ENCODE measurements at places on chromosomes 3 and 15.

DNA sequence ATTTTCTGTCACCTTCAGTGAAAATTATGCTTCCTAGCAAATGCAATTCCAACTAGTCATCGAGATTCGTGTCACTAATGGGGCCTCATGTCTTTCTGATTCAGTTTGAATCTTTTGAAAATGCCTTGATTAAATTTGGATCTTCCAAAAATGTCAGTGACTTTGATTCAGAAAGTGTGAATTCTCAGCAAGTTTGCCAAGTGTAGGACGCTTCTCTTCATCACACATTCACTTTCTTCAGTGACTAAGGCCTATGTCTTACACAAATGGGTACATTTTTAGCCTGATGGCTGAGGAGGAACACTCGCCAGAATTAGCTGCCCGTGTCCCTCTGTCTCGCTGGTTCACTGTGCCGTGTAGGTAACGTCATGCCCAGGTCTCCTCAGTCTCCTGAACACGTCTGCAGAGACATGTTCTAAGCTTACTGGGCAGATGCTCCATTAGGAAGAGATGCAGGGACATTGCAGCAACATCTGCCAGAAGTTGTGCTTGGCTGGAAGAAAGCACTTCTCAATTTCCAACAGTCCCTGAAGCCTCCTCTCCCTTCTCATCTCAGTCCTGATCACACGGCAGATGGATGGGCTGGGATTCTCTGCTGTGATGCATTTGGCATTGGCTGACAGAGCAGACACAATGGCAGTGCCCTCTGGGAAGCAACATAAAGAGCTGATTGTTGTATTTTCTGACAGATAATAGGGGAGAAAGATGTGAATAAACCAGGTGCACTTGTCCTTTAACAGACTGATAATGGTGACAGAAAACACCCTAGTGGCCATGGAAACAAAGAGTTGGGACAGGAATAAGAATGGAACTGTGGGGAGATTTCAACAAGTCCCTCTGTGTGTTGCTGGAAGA, 29.1 kb upstream of the LYZL4 start:
- no peak for DNase-seq

DNA sequence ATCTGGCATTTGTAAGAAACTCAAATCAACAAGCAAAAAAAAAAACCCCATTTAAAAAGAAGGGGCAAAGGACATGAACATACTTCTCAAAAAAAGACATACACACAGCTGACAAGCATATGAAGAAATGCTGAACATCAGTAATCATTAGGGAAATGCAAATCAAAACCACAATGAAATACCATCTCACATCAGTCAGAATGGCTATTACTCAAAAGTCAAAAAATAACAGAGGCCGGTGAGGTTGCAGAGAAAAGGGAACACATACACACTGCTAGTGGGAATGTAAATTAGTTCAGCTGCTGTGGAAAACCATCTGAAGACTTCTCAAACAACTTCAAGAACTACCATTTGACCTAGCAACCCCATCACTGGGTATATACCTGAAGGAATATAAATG, 199.4 kb upstream of the THBS1 start:
- no peak for DNase-seq

DNA sequence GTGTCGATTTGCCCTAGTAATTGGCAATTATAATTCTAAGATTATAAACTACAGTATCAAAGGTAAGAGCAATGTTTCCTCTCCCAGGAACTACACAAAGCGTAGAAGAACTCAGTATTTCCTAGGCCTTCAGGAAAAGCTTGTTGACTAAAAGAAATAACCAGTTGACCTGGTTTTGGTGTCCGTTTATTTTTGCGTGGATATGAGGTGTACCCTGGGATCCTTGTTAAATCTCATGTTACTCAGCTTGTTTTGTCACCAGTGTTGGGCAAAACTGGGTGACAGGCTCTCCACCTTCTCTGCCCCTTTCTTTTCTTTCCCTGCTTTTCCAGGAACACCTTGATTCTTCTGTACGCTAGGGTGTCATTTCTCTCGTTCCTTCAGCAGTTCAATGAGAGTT, 97.2 kb downstream of the CACNA1D start:
- DNase-seq, result no peak

GRCh38 chr15:73367624-73368300, 996 bp downstream of the HCN4 start:
- DNase-seq, result no peak

DNA sequence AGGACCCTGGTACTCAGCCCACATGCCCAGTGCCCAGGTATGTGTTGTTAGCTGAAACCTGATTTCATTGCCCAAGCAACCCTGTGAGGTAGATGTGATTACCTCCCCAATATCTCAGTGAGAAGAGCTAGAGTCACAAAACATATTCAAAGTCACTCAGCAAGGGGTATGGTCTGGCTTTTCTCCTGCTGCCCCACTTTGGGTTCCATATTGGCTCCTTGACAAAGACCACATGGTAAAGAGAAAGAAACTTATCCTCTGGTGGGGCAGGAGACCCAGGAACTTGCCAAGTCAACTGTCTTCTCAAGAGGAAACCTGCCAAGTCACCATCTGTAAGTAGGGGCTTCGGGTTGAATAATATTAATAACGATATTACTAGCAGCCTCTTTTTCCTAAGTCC, 148.3 kb upstream of the LMCD1 start:
- DNase-seq, result no peak

DNA sequence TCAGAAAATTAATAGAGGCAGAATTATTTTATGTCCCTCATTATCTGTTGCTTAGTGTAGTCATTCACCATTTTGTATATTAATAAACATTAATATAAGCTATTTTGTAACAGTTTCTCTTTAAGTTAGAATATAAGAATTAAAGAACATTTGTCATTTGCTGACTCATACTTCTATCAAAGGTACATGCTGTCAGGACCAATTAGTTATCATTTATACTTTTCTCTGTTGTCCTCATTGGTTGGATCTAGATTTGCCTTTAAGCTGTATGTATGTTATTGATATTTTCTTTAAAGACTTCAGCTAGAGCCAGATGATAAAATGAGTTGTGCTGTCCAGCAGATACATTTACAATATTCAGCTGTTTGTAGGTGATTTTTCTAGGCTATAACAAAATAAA, 168.4 kb upstream of the MLF1 start:
- no peak for DNase-seq

DNA sequence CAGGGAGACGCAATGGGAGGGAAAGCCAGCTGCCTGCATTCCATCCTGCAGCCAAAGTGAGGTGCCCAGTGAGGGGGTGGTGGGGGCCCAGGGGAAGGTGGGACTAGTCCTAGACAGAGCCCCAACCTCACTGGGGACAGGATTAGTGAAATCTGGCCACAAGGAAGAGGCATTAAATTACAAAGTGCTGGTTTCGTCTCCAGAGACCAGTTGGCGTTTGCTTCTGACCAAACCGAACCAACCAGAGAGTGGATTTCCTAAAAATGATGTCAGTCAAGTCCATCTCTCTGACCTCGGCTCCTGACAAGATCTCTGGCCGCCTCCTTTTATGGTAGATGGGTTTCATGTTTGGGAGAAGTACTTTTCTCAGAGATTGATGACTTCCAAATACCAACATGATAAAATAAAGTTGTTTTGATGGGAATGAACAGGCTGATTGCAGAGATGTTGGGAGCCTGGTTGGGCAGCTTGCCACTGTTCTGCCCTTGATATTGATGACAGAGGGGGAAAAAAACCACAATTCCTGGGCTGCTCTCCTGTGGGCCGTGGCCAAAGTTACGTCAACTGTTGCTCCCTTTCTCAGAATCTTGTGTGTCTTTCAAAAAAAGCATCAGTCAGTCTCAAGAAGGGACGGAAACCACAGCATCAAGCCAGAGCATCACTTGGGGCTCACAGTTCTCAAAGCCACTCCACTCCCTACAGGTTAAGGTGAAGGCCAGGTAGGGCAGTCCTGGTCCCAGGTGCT, 24.6 kb downstream of the ITGA11 start:
- peak; percentile 30 for DNase-seq

- no peak for DNase-seq
These were observed 28.3 kb downstream of the LMCD1 start for GRCh38 chr3:8529738-8530525.

DNA sequence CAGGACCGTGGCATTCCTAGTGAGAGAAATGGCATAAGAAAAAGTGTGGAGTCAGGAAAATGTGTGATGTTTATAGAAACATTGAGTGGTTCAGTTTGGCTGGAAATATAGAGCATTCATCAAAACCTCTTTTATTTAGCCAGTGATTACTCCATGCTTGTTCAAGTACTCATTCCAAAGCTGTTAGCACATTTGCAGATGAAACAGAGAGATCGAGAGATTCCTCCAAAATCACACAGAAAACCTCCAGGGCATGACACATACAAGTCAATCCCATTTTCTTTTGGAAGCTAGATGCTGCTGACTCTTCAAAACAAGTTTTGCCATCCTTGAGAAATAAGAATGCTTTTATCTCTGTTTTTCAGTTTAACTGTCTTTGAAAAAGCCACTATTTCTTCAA, 11.5 kb upstream of the MB21D2 start:
- DNase-seq, result no peak

GRCh38 chr3:16828815-16829214, 55.9 kb upstream of the PLCL2 start:
- peak; percentile 33 for DNase-seq

DNA sequence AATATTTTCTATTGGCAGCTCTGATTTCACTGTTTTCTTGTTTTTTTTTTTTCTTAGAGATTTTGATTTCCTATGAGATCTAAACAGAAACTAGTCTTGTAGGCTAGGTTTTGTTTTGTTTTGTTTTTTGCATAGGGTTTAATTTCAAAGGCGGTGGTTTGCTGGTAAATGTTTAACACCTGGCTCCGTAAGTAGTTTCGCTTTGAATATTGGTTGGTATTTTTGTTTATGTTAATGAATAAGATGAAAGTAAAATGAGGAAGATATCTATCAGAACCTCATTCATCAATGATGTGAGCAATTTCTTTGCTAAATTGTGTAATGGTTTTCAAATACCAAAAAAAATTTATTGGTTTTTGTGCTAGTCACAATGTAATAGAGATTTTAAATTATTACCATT, 39.7 kb upstream of the TM4SF1 start:
- DNase-seq, result no peak

DNA sequence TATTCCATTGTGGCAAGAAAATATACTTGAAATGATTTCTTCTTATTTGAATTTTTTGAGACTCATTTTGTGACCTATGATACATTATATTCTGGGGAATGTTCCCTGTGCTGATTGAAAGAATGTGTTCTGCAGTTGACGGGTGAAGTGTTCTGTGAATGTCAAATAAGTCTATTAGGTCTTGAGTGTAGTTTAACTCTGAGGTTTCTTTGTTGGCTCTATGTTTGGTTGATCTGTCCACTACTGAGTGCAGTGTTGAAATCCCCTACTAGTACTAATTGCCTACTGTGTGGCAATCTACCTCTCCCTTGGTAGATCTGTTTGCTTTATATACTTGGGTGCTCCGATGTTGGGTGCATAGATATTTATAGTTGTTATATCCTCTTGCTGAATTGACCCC, 46.3 kb upstream of the VEPH1 start:
- no peak for DNase-seq

DNA sequence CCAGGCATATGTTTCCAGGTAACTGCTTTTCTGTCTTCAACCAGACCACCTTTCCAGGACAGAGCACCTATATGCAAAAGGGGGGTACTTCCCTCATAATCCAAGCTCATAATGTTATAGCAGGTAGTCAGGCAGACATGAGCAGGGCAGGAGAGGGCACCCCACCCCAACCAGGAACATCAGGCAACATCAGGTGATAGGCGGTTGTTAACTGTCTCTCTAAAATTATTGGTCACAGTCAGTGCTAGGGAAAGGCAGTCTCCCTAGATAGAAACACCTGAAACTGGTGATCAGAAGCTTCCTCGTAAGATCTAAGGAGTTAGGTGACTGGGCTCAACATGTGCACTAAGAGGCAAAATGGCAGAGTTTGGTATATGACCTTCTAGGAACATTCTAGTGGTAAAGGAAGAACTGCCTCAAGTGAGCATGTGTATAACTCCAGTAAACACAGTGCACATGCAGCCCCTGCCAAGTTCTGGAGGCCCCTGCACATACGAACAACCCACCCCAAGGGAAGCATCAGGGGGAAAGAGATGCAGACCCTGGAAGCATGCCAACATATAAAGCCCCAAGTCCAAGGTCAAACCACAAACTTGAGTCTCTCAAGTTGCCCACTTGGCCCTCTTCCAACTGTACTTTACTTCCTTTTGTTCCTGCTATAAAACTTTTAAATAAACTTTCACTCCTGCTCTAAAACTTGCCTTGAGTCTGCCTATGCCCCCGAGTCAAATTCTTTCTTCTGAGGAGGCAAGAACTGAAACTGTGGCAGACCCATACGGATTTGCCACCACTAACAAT, 270.9 kb downstream of the ULK4 start:
- no peak for DNase-seq

GRCh38 chr3:170270282-170270881, 48.2 kb downstream of the PRKCI start:
- DNase-seq, result no peak

- DNase-seq, result no peak
These were observed 70.6 kb downstream of the KAT2B start for GRCh38 chr3:20110826-20111225.

GRCh38 chr3:142853270-142854168, 35.4 kb downstream of the PCOLCE2 start:
- no peak for DNase-seq

- no peak for DNase-seq
These were observed 14.2 kb downstream of the ST8SIA2 start for GRCh38 chr15:92407916-92408315.

- DNase-seq, result no peak
These were observed 76.1 kb upstream of the ATP11B start for GRCh38 chr3:182717216-182717615.

DNA sequence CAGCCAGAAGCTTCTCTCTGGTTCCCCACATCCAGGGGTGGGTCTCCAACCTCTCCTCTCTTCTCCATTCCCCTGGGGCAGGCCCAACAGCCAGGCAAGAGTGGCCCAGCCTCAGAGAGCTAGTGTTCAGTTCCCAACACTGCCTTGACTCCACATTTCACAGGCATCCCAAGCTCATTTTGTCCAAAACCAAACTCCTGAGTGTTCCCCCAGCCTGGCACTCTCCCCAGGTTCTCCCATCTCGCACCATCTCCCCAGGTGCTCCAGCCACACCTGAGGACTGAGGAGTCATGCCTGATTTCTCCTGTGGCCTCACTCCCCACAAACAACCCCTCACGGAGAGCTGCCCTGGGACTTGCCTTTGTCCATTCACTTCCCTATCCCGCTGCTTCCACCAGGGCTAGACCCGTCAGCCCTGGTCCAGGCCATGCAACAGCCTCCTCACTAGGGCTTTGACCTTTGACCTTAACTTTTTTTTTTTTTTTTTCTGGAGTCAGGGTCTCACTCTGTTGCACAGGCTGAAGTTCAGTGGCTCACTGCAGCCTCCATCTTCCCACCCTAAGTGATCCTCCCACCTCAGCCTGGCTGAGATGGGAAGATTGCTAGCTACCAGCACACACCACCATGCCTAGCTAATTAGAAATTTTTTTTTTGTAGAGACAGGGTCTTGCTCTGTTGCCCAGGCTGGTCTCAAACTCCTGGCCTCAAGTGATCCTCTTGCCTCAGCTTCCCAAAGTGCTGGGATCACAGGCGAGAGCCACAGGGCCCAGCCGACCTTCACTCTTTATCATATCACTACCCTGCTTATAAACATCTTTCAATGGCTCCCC, 3.9 kb upstream of the CSK start:
- no peak for DNase-seq

- no peak for DNase-seq
These were observed 110.1 kb downstream of the DNAH12 start for GRCh38 chr3:57434041-57434440.
